ENCODE measurements at places on chromosomes 13 and 19.

GRCh38 chr19:32219881-32220472 is 125.4 kb upstream of the ZNF507 start:
- DNase-seq = no peak

- DNase-seq = no peak
Observed at GRCh38 chr19:33698576-33699435, 77.1 kb downstream of the CHST8 start.

DNA sequence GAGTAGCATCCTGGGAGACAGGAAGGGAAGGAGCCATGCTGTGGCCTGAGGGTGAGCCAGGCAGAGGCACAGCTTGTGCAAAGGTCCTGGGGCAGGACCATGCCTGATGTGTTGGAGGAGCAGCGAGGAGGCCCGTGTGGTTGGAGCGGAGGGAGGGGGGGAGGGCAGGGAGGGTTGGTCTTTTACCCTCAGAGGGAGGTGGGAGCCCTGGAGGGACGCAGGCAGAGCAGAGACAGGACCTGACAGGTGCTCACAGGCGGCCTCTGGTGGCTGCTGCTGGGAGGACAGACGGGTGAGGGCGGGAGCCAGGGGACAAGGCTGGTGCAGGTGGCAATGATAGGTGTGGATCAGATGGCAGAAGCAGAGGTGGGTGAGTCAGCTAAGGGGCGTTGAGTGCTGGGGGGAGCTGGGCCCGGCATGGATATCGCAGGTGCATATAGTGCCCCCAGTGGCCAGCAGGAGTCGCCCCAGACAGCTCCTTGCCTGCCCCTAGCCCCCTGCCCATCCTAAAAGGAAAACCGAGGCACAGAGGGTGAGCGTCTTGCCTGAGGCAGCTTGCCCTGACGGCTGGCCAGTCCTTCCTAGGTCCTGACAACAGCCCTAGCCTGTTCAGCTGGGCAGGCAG is 9.8 kb upstream of the GNA15 start:
- peak; percentile 66 for DNase-seq

- no peak for DNase-seq
Observed at GRCh38 chr19:30391052-30391451, 18.9 kb downstream of the ZNF536 start.

DNA sequence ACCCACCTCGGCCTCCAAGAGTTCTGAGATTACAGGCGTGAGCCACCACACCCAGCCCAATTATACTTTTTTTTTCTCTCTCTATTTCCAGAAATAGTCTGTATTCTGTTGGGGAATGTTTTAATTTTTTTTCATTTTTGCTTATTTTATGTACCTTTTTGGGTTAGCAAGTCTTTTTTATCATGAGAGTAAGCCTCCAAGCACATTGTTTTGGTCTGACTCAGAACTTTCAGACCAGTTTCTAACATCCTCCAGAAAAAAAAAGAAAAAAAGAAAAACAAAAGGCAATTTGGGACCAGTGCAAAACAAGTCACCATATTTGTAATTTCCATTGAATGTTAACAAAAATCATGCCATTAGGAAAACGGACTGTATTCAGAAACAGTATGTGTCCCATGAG is 1465.5 kb downstream of the SLITRK5 start:
- no peak for DNase-seq

DNA sequence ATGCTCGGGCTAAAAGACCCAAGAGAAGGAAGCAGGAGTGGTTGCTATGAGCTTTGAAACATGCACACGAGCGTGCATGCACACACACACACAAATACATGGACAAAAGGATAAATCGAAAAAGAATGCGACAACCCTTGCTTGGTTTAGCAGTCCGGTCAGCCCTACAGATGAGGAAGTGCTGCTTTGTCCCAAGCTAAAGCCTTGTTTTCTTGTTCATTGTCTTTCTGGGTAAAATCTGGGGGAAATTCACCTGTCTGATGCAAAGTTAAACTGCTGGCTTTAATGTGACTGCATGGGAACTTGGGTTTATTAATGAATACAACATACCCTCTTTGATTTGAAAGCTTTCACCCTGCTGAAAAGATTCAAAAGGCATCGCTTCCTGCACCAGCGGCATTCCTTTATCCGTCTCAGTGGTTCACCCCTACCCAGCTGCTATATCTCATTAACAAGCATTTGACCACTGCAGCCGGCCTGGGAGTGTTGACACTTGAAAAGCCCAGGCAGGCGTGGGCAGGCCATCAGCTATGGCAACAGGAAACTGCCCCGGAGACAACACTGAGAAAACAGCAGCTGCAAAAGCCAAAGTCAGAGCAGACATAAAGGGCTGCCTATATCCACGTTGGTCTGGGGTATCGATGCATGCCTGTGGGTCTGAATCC is 301.7 kb downstream of the NDFIP2 start:
- DNase-seq = peak; percentile 30

- DNase-seq = no peak
Observed at GRCh38 chr13:44425815-44426078, 52.1 kb downstream of the SERP2 start.

DNA sequence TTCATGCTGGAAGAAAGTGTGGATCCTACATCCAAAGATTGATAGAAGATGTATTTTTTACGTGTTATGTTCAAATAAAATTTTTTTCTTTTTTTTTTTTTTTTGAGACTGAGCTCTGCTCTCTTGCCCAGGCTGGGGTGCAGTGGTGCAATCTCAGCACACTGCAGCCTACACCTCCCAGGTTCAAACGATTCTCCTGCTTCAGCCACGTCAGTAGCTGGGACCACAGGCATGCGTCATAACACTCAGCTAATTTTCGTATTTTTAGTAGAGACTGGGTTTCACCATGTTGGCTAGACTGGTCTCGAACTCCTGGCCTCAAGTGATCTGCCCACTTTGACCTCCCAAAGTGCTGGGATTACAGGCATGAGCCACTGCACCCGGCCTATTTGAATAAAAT is 65.7 kb downstream of the KLF12 start:
- DNase-seq = no peak

All from NCI-H524 (cell line).